ENCODE measurements at places on chromosomes 3 and 15.

DNA sequence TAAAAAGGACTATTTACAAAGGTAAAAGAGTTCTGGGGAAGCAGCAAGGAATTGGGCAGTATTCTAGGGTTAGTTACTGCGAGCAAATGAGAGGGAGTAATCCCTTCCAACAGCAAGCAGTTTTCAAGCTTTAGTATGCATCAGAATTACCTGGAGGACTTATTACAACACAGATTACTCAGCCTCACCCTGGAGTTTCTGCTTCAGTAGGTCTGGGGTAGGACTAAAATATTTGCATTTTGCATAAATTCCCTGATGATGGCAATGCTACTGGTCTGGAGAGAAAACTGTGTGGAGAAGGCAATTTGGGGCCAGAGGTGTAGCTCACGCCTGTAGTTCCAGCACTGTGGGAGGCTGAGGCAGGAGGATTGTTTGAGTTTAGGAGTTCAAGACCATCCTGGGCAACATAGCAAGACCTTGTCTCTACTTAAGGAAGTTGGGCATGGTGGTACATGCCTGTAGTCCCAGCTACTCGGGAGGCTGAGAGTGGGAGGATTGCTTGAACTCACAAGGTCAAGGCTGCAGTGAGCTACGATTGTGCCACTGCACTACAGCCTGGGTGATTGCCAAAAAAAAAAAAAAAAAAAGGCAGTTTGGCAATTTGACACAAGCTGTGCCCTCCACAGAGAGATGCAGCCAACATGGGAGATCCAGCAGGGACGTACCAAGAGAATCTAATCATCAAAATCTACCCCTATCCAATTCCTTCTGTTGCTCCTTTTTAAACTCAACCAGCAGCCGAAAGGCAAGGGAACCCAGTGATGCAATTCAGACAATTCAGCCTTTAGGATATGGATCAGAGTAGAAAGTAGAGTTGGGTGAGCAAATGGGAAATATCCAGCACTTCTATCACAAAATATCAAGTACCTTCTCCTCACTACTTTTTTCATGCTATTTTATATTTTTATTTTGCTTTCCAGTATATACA, 27.1 kb upstream of the AP4E1 start:
- DNase-seq, result no peak

- no peak for DNase-seq
Measured at GRCh38 chr15:88805031-88805780, 2.0 kb downstream of the ACAN start.

DNA sequence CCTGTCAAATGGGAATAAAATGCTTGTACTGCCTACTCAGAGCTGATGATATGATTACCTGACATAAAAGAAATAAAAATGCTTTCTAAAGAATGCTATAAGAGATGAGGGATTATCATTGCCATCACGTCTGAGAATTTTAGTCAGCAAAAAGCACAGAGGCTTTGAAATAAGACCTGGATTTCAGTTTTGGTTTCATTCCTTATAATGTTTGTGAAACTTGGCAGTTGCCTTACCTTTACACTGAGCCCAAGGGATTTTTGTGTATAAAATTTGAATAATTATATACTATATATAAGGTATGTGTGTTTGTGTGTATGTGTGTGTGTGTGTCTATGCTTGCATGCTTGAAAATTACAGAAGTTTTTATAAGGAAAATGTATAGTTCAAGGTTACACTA, 634.8 kb upstream of the BCHE start:
- no peak for DNase-seq

GRCh38 chr3:75248974-75249373, 415.2 kb upstream of the FRG2C start:
- no peak for DNase-seq

- no peak for DNase-seq
Measured at GRCh38 chr3:105963161-105963560, 94.3 kb upstream of the CBLB start.

DNA sequence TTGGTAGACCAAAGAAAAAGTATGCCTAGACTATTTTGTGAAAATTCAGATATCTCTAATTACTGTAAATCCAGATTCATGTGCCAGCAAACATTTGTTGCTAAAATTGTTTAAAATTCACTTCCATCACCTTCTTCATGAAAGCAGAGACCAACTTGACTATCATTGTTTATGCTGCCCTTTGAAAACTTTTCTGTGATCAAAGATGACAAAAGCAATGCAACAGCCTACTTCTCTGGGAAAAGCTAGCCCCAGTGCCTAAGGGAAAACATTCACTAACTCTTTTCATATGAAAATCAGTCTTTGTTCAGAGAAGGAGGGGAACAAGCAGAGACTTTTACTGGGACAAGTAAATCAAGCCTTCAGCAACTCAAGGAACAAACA, 178.0 kb upstream of the P2RY1 start:
- no peak for DNase-seq

DNA sequence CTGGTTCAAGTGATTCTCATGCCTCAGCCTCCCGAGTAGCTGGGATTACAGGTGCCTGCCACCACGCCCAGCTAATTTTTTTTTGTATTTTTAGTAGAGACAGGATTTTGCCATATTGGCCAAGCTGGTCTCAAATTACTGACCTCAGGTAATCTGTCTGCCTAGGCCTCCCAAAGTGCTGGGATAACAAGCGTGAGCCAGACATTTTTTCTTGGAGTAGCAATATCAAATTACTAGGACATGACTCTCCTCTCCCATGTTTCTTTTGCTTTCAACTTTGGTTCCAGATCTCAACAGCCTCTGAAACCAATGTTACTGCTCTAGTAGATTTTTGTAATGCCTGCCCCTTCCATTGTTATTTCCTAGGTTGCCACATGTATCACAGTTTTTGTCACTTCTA, 462.0 kb downstream of the GBE1 start:
- DNase-seq, result no peak

GRCh38 chr15:48001393-48002039, 119.3 kb upstream of the SLC24A5 start:
- DNase-seq, result no peak

GRCh38 chr3:187572441-187572840, 97.8 kb downstream of the SST start:
- no peak for DNase-seq

DNA sequence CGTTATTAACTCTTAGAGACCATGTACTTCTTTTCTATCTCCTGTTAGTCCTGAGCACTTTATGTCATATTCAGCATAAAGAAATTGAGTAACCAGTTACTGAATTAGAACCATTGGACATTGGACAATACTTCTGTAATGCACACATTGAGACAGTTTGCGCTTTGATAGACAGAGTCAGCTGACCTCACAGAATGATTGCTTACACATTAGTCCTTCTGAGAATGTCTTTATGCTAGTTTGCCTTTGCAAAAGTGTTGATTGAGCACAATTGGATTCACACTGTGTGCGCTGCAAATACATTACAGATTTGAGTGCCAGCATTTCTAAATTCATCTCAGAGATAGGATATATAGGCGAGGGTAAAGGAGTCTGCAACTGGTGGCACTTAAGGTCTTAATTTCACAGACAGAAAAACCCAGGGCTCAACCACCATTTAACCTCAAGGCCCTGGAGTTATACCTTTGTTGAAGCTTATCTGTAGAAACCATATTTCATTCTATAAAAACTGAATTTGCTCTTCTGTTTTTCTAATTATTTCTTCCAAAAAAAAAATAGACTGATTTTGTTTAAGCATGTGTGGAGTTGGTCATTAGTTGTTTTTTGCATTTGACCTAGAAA, 3.8 kb downstream of the SERPINI1 start:
- DNase-seq, result no peak

GRCh38 chr15:57541271-57541670, 50.4 kb upstream of the MYZAP start:
- DNase-seq, result no peak

DNA sequence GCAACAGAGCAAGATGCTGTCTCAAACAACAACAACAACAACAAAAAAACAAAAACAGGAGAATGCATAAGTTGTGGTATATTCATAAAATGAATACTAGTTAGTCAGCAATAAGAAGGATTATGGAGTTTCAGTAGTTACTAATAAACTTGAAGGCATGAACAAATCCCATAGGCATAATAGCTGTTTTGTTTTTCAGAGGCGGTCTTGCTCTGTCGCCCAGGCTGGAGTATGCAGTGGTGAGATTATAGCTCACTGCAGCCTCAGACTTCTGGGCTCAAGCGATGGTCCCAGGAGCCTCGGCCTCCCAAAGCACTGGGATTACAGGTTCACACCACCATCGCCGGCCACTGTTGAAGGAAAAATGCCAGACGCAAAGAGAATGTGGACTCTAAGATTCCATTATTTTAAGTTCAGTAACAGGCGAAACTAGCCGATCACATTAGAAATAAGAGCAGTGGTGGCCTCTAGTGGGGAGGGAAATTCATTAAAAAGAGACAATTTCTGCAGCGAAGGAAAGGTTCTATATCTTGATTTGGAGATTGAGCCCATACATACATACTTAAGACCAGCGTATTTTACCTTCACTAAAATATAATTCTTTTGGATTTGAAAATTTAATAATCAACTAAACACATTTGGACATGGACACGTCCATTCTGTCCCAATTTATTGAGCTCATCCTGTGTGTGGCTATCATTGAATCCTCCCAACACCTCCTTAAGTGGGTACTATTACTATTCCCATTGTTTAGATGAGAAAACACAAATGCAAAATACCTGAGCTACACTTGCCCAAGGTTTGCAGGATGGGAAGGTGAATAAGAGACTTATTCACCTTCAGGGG, 27.4 kb upstream of the HDAC11 start:
- peak; percentile 21 for DNase-seq

GRCh38 chr3:45227946-45228345, 1.9 kb upstream of the TMEM158 start:
- DNase-seq, result no peak

DNA sequence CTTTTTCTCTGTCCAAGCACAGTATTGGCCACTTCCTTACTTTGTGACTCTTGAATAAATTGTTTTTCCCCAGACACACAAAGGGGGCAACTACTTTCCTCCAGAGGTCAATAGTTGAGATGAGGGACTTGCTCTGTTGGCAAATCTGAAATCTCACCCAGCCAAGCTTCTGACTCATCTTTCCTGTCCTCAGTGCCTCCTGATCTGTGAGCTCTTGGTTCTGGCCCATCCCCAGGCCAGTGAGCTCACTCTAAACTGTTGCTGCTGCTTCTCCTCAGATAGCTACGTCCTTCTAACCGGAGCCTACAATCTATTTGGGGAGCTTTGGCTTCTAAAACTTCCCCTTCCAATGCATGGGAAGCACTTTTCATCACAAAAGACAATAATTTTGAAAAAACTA, 50.0 kb upstream of the NMD3 start:
- no peak for DNase-seq
